ENCODE measurements at places on chromosomes 7 and 10. TPM values are rescaled to one million over a fixed set of nuclear protein-coding genes. Genes with fewer than 3 reads are reported as not detected.

The CTBP2 gene
- total RNA-seq = 0.42 TPM

- peaks cover 1% of the 10 kb centered on the region for H3K27me3 ChIP-seq
- H3K4me1 ChIP-seq = no peaks in the 10 kb centered on the region
- H3K36me3 ChIP-seq = no peaks in the 10 kb centered on the region
- no peak overlapping the region for H3K27ac ChIP-seq
- H3K4me3 ChIP-seq = no peak overlapping the region
Observed at GRCh38 chr10:675532-675931, 13.9 kb downstream of the DIP2C start.

GRCh38 chr10:75461672-75462649, 30.5 kb downstream of the LRMDA start:
- H3K27me3 ChIP-seq = peaks cover 3% of the 10 kb centered on the region
- H3K4me1 ChIP-seq = no peaks in the 10 kb centered on the region
- H3K4me3 ChIP-seq = no peak overlapping the region
- H3K36me3 ChIP-seq = no peaks in the 10 kb centered on the region

GRCh38 chr10:18476076-18476647, 175.2 kb downstream of the NSUN6 start:
- peaks cover 2% of the 10 kb centered on the region for H3K27me3 ChIP-seq
- no peaks in the 10 kb centered on the region for H3K36me3 ChIP-seq
- peaks cover 4% of the 10 kb centered on the region for H3K4me1 ChIP-seq
- no peak overlapping the region for H3K4me3 ChIP-seq
- no peak overlapping the region for H3K27ac ChIP-seq
- DNase-seq = no peak

The AOAH gene
- 0.67 TPM for total RNA-seq

The CYP2E1 gene
- total RNA-seq = 0.42 TPM

The STAG3 gene
- 38.4 TPM for total RNA-seq

The TBL2 gene
- 23.6 TPM for total RNA-seq

DNA sequence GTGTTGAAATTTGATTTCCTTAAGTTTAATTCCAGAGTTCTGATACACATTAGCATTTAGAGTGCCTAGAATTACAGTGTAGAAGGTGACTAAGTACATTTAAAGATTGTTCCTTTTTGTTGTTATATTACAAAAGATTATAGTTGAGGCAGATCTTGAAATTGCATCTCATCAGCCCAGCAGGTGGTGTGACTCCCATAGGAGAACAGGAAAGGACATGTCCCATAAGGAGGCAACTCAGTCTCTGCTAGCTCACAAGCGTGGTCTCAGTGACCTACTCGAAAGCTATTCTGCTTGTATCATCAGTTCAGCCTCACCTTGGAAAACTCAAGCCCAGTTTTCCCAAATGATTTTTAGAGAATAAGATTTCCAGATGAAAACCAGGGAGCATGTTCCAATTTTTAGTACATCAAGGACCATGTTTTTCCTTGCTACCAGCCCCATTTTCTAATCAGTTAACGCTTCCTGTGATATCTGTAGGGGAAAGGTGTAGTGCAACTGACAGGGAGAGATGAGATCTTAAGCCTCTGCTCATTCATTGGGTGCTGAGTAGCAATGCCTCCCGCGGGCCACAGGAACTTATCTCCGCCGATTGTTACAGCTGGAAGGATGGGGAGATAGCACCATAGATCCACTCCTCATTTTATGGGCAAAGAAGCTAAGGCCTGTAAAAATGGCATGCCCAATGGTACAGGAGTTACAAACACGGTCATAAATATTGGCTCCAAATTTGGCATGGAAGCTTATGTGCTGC, 1.1 kb upstream of the GNAI1 start:
- peaks cover 42% of the 10 kb centered on the region for H3K27me3 ChIP-seq
- H3K4me1 ChIP-seq = peaks cover 30% of the 10 kb centered on the region
- H3K36me3 ChIP-seq = no peaks in the 10 kb centered on the region
- peak; percentile 22 for DNase-seq

GRCh38 chr7:82714883-82715282, 271.3 kb upstream of the CACNA2D1 start:
- H3K4me3 ChIP-seq = no peak overlapping the region
- no peak for DNase-seq
- H3K36me3 ChIP-seq = no peaks in the 10 kb centered on the region
- H3K27me3 ChIP-seq = no peaks in the 10 kb centered on the region
- H3K4me1 ChIP-seq = no peaks in the 10 kb centered on the region
- H3K27ac ChIP-seq = no peak overlapping the region

The DTX2 gene
- 22.0 TPM for total RNA-seq

DNA sequence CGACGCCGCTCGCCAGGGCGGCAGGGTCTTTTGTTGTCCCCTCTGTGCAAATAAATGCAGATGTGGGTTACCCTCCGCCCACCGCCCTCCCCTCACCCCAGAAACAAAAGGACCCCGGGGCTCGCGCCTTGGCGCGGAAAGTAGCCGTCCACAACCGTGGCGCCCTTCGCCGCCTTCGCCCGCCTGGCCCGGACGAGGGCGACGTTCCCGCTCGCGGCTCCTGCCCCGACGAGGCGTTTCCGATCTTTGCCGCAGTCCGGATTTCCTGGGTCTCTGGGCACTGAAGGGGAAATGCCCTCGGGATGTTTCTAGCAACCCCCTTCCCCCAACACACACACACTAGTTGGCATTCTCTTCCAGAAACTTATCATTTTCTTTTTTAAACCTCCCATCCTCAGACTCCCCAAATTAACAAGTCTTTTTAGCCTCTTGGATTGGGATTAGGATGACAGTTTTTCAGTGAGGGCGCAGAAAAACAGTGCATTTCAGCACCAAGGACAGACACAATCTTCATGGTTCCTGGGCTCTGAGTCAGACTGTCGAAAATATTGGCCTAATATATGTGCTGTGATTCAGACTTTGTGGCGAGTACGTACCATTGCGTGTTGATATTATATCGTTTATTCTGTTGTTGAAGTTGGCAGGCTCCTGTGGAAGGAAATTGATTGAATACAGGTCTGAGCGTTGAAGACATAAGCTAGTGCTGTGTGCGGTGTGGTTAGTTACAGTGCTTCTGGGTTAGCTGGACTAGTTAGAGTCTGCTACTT, 771 bp downstream of the PHYHIPL start:
- DNase-seq = no peak
- peaks cover 3% of the 10 kb centered on the region for H3K36me3 ChIP-seq
- H3K27ac ChIP-seq = no peak overlapping the region
- H3K4me1 ChIP-seq = peaks cover 7% of the 10 kb centered on the region
- no peak overlapping the region for H3K4me3 ChIP-seq

DNA sequence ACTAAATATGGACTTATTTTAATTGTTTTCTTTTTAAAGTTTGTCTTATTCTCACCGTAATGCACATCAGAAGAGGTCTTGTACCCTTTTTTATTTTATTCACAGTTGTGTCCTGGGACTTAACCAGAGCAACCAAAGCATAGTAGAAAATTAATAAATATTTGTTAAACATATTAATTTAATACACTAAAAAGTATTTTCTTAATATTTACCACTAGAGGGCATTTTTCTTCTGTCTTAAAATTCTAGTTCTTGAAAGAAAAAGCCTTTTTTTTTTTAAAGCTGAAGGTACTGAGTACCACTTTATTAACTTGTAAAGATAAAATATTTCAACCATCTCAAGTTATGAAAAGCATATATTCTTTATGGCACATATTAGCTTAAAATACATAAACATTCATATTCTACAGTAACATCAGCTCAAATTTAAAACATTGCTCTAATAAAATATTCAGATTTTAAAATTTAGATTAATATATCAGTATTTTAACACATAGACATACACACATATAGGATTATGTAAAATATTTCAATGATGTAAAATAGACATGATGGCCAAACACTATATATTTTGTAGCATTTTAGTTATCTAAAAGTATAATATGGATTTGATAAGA, 260.4 kb downstream of the SEMA3A start:
- DNase-seq = no peak
- H3K27ac ChIP-seq = no peak overlapping the region
- no peaks in the 10 kb centered on the region for H3K36me3 ChIP-seq
- H3K27me3 ChIP-seq = peaks cover 2% of the 10 kb centered on the region
- no peak overlapping the region for H3K4me3 ChIP-seq
- H3K4me1 ChIP-seq = peaks cover 2% of the 10 kb centered on the region

- peaks cover 45% of the 10 kb centered on the region for H3K4me1 ChIP-seq
- no peak overlapping the region for H3K4me3 ChIP-seq
- H3K27me3 ChIP-seq = peaks cover 89% of the 10 kb centered on the region
Observed at GRCh38 chr10:101219139-101219945, 9.9 kb downstream of the LBX1 start.

GRCh38 chr7:137097111-137097510, 228.7 kb downstream of the CHRM2 start:
- no peak for DNase-seq
- H3K4me3 ChIP-seq = no peak overlapping the region
- no peaks in the 10 kb centered on the region for H3K4me1 ChIP-seq
- H3K27me3 ChIP-seq = no peaks in the 10 kb centered on the region
- no peaks in the 10 kb centered on the region for H3K36me3 ChIP-seq

DNA sequence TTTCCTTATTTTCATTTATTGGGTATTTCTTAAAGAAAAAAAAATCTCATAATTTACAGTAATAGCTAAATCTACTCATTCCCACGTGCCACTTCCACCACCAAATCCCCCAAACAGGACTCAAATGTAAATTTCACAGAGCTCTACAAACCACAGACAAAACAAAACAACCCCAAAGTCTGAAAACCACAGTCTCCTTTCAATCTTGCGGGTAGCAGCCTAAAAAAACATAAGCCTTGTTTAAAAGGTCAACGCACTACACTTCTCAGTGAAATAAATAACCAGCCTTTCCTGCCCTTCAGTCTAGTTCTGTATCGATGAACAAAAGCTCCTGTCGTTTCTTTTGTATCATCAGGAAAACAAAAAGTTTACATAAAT, 121.8 kb upstream of the AFAP1L2 start:
- peaks cover 52% of the 10 kb centered on the region for H3K4me1 ChIP-seq
- H3K27ac ChIP-seq = peak overlapping the region; percentile 99
- peak overlapping the region; percentile 94 for H3K4me3 ChIP-seq
- peaks cover 6% of the 10 kb centered on the region for H3K36me3 ChIP-seq
- no peaks in the 10 kb centered on the region for H3K27me3 ChIP-seq

The GPR26 gene
- not detected for total RNA-seq

GRCh38 chr7:140456551-140457051, 22.7 kb downstream of the MKRN1 start:
- no peak overlapping the region for H3K4me3 ChIP-seq
- no peak overlapping the region for H3K27ac ChIP-seq
- H3K4me1 ChIP-seq = peaks cover 15% of the 10 kb centered on the region
- peaks cover 19% of the 10 kb centered on the region for H3K36me3 ChIP-seq
- no peak for DNase-seq

DNA sequence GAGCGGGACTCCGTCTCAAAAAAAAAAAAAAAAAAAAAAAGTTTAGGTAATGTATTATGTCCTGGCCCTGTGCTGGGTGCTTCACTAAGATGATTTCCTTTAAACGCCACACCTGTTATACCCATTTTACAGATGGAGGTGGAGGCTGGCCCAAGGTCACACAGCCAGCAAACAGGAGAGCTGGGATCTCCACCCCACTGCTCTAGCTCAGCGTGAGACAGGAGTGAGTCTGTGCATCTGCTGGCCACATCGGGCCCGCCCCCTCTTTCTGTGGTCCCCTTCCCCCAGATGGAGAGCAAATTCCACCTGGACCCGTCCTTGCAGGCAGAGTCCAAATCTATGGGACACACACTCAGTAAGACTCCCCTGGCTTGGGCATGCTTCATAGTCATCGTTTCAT, 51.0 kb downstream of the LHPP start:
- no peak for DNase-seq
- no peak overlapping the region for H3K4me3 ChIP-seq
- peak overlapping the region; percentile 53 for H3K27ac ChIP-seq
- H3K36me3 ChIP-seq = no peaks in the 10 kb centered on the region
- H3K4me1 ChIP-seq = peaks cover 4% of the 10 kb centered on the region

GRCh38 chr10:70418229-70418628, 14.3 kb downstream of the EIF4EBP2 start:
- no peak overlapping the region for H3K4me3 ChIP-seq
- DNase-seq = no peak
- H3K27me3 ChIP-seq = no peaks in the 10 kb centered on the region

GRCh38 chr7:6482743-6483119, 35.0 kb upstream of the DAGLB start:
- peaks cover 3% of the 10 kb centered on the region for H3K36me3 ChIP-seq
- H3K27me3 ChIP-seq = no peaks in the 10 kb centered on the region
- peak overlapping the region; percentile 89 for H3K4me3 ChIP-seq
- DNase-seq = no peak
- H3K4me1 ChIP-seq = peaks cover 55% of the 10 kb centered on the region

The SPDYE8 gene
- total RNA-seq = not detected

- H3K4me1 ChIP-seq = peaks cover 16% of the 10 kb centered on the region
- DNase-seq = no peak
- no peak overlapping the region for H3K27ac ChIP-seq
- H3K4me3 ChIP-seq = no peak overlapping the region
Observed at GRCh38 chr7:513521-514166, 6.0 kb downstream of the PDGFA start.

GRCh38 chr10:4868357-4868657, 42.3 kb downstream of the AKR1E2 start:
- H3K36me3 ChIP-seq = peaks cover 5% of the 10 kb centered on the region
- peaks cover 5% of the 10 kb centered on the region for H3K4me1 ChIP-seq
- H3K27me3 ChIP-seq = no peaks in the 10 kb centered on the region
- H3K4me3 ChIP-seq = no peak overlapping the region
- no peak for DNase-seq

- no peaks in the 10 kb centered on the region for H3K27me3 ChIP-seq
- H3K4me3 ChIP-seq = no peak overlapping the region
- peaks cover 1% of the 10 kb centered on the region for H3K36me3 ChIP-seq
Observed at GRCh38 chr7:151601521-151602305, 82.0 kb upstream of the RHEB start.

The CYP2C8 gene
- total RNA-seq = not detected

DNA sequence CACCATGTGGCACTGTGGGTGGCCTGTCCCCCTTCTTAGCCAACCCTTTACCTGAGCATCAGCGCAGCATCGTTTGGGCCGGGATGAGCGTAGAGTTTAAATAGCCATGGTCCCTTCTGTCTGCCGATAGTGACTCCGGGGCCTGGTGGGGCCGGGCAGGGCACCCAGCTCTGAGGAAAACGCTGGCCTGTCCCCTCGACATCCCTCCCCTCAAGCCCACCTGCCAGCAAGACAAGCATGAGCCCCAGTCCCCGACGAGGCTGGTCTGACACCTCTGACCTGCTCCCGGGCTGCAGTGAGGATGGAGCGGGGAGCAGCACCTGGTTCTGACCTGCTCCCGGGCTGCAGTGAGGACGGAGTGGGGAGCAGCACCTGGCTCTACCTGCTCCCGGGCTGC, 31.1 kb upstream of the CNPY1 start:
- no peak for DNase-seq
- H3K4me3 ChIP-seq = no peak overlapping the region
- no peaks in the 10 kb centered on the region for H3K36me3 ChIP-seq
- peaks cover 2% of the 10 kb centered on the region for H3K4me1 ChIP-seq
- peaks cover 2% of the 10 kb centered on the region for H3K27me3 ChIP-seq
